ENCODE measurements at places on chromosomes 12 and 14. TPM values are rescaled to one million over a fixed set of nuclear protein-coding genes. Genes with fewer than 3 reads are reported as not detected.

Gene KLRD1
- total RNA-seq: 2.5 TPM

Gene SSPN
- total RNA-seq: not detected

Gene KRT3
- total RNA-seq: 0.08 TPM

Gene CFAP54
- total RNA-seq: 0.17 TPM

Gene COA8
- total RNA-seq: 39.7 TPM
